ENCODE measurements at places on chromosomes 6 and 20. TPM values are rescaled to one million over a fixed set of nuclear protein-coding genes. Genes with fewer than 3 reads are reported as not detected.

The ARMH2 gene
- total RNA-seq, result not detected

The RFX6 gene
- total RNA-seq, result not detected

The ECT2L gene
- total RNA-seq, result 1.6 TPM

The ME1 gene
- 22.3 TPM for total RNA-seq

The PPP2R5D gene
- 32.7 TPM for total RNA-seq

The SIRPG gene
- not detected for total RNA-seq

DNA sequence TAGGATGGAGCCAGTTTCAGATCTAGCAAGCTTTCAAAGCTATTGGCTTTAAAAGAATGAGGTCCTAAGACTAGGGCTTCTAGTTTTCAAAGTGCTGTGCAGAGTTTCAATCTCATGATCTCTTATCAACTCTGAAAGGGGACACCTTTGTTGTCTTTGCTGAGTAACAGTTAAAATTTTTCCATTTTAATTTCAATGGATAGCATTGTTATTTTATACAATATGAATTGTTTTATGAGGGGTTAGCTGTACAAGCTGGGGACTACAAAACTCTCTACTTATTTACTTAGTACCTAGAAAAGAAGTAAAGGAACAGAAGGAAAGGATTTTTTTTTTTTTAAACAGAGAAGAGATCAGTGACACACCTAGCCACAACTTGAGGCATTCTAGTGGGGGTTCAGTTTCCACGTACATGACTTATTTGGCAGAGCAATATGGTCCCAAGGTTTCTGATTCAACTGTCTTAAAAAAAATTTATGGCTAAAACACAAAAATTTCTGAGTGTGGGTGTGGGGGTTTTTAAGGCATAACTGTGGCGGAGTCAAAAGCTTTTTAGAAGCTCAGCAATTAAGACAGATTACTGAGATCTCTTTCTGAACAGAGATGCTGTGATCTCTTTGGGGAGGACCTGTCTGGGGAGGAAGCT, 46.1 kb upstream of the JAG1 start:
- DNase-seq, result no peak

DNA sequence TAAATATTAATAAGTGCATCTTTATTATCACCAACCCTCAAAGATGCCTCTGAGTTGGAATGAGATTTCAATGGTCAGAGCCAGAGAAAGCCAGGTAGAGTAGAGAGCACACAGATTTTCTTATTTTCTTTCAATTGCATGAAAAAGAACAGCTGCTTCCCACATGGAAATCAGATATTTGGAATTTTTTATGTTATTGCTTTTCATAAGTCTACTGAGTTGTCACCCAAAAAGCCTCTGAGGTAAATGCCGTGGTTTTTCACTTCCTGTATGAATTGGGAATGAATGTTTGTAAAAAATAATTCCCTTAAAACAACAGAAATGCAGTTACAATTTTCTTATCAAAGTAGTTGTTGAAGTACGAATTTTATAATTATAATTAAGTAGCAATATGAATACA, 563.1 kb downstream of the RFPL4B start:
- no peak for DNase-seq

DNA sequence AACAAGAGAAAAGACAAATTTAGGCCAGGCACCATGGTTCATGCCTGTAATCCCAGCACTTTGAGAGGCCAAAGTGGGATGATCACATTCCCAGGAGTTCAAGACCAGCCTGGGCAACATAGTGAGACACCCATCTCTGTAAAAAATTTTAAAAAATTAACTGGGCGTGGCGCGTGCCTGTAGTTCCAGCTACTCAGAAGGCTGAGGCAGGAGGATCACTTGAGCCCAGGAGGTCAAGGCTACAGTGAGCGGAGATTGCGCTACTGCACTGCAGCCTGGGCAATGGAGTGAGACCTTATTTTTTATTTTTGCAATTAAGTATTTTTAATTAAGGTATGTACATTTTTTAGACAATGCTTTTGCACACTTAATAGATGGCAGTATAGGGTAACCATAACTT, 3.3 kb downstream of the MTHFD1L start:
- no peak for DNase-seq

GRCh38 chr20:33647603-33648395, 14.3 kb upstream of the C20orf144 start:
- peak; percentile 14 for DNase-seq

- DNase-seq, result no peak
These were observed 425.2 kb downstream of the CD83 start for GRCh38 chr6:14542670-14543366.

GRCh38 chr6:37653229-37653628, 44.5 kb downstream of the MDGA1 start:
- no peak for DNase-seq

GRCh38 chr6:37522836-37523235, 23.1 kb upstream of the CCDC167 start:
- DNase-seq, result no peak

- DNase-seq, result no peak
These were observed 41.6 kb upstream of the SYNCRIP start for GRCh38 chr6:85684133-85684808.

DNA sequence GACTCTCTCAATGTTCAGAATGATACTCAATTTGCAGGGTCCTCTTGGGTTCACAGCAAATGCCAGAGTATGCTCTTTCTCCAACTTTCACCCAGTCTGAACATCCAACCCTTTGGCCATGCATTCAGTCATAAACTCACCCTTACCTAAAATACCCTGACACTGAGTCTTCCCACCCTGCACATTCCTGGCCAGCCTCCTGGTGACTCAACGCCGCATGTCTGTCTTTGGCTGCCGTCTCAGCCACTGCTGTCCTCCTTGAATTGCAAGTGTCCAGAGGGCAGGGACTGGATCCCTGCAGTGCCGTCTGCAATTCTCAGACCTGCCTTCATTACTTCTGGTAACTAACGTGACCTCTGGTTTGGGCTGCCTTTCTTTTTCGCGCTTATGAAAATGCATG, 593.4 kb downstream of the QKI start:
- no peak for DNase-seq

GRCh38 chr6:42195415-42195814, 659 bp upstream of the GUCA1B start:
- DNase-seq, result no peak

GRCh38 chr20:34531608-34532265, 15.5 kb downstream of the DYNLRB1 start:
- no peak for DNase-seq

DNA sequence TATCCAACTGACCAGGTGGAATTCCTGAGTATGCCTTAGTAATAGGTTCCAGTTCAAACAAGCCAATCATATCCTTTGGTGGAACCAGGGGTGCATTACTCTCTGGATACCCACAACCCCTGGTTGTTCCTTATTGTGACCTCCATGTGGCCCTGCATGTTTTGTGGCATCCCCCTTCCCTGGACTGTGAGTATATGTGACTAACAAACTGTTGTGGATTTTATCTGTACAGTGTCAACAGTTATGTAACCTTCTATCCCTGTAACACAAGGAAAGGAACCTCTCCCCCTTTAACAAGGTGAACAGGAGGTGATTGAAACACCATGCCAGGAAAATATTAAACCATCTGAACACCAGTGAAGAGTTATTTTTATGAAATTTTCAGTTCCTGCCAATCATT, 46.2 kb downstream of the MLIP start:
- no peak for DNase-seq

DNA sequence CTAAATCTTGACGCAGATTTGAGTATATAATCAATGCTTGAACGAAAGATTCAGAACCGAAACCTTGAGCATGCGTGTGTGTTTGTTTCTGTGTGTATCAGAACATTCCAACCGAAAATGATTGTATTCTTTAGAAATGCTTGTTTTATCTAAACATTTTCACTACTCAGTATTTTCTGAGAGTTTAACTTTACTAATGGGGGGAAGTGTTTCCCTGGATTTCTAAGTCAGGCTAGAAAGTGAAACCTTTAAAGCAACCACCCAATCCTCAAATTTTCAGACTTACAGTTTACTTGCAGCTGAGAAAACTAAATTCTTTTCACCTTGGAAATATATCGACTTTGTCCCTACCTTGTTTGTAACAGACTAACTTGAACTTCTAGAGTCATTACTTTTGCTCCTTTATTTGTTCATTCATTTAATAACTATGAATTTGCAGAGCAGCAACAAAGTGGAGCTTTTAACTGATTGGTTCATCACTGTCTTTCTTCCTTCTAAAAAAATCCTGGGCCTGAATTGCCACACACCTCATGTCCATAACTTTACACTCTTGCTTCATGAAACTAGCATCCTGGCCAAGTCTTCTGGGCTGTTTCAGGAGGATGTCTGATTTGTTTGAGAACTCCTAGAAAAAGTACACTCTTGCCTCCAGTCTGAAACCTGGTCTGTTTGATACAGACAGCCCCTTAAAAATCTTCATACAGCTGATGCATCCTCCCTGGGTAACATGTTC, 77.8 kb upstream of the XRN2 start:
- DNase-seq, result no peak

- no peak for DNase-seq
These were observed 12.5 kb downstream of the GZF1 start for GRCh38 chr20:23374441-23374840.

DNA sequence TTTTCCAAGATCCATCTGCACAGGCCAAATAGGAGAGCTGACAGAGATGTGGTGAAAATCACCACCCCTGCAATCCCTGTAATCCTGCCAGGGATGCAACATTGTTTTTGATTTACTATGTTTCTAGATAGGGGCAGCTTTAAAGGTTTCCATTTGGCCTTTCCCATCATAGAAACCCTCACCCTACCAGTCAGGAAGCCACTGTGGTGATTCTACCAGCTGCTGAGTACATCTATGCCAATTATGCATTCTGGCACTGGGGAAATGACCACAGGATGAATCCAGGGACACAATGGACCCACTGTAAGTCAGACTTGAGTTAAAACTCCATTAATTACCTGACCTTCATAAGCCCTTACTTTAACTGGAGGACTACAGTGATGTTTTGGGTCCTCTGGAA, 130.4 kb downstream of the TNFRSF21 start:
- no peak for DNase-seq

DNA sequence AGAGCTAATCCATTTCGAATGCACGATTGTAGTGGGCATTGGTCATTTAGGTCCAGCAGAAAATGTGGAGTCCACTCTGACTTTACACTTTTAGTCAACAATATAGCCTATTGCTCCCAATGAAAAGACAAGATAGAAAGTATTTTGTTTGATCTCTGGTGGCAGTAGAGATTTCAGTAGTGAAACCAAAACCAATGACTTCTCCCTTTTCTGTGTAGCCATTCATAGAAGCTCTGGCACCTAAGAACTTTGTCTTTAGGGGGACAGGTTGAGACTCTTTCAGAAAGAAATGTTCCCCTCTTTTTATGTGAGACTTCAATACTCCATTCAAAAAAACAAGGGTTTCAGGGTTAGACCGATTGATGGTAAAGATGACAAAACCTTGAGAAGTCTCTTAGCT, 510.8 kb upstream of the POU3F2 start:
- no peak for DNase-seq

GRCh38 chr6:157346373-157346772, 23.1 kb upstream of the TMEM242 start:
- no peak for DNase-seq

DNA sequence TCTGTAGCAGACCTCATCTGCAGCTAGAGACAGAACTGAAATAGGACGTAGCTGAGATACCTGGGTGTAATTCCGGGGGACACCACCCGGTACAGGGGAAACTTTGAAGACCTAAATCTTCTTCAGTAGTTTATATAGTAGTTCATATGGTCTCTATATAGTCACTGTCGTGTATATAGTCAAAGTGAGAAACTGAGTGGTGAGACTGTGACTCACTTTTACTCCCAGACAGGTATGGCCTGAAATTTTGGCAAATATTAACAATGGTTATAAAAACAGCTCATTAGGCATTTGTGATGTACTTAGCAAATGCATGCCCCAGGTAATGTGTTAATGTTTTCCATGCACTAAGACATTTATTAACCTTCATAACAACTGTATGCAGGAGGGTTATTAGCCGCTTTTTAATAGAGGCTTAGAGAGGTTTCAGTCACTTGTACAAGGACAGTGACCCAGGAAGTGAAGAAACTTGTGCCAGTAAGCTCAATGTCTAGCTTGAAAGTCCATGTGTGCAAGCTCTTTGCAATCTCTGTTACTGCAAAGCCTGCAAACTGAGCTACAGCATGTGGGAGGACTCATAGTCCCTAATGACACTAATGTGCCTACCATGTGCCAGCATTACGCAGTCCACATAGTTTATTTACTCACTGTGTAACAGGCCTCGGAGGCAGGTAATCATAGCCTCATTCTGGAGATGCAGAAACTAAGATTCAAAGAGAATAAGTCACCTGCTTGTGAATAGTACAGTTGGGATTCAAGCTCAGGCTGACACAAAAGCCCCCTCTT, 165.4 kb upstream of the CHD6 start:
- DNase-seq, result no peak

DNA sequence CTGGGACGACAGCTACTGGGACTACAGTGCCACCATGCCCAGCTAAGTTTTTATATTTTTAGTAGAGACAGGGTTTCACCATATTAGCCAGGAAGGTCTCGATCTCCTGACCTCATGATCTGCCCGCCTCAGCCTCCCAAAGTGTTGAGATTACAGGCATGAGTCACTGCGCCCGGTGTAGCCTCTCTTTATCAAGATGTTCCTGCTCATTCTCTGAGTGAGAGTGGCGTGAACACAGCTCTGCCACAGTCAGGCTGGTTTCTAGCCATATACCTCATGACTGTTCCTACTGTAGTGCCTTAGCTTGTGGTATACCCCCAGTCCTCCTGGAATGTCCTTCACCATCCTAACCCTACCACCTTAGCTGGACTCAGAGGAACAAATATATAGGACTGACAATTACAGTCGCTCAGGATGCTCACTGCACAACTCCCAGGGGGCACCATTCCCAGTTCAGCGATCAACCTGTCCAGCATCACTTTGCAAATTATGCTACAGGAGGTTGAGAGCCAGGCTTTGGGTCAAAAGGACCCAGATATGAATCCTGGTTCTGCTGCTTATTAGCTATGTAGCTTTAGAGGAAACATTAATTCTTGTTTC, 86.3 kb downstream of the CHMP4B start:
- DNase-seq, result no peak

DNA sequence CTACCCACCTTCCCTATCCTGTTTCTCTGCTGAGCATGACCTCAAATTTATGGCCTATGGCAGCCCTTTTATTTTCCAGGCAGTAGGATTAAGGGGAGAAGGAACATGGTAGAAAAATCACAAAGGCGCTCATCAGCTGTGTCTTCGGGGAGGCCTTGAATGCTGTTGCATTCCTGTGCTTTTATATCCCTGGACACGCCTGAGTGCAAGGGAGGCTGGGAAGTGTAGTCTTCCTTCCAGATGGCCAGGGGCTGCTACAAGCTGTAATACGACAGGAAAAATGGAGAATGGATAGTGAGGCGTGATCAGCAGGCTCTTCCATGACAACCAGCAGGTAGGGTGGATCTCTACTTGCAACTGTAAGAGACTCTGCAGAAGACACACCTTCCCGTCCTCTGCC, 210.9 kb upstream of the GGTLC1 start:
- DNase-seq, result no peak

DNA sequence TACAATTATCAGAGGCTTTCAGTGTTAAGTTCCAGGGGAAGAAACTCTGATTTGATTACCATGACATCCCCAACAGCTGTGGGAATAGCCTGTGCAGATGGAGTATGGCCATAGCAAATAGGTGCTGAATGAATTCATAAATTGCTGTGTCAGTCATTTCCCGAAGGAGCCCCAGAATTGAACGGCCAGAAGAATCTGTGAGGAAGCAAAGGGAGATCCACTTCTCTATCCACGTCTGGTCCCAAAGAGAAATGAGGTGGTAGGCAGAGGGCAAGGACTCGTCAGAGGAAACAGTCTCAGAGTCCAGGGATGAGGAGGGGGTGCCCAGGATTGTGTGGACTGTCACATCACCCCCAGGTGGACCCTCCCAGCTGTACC, 3.1 kb upstream of the TAF8 start:
- DNase-seq, result no peak

All from left ventricle myocardium inferior (tissue), 1 donor.